C1 segment of cervical spinal cord (tissue), 14 donors: ENCODE measurements at places on chromosomes 13 and 19.

- DNase-seq, result no peak
Measured at GRCh38 chr19:48975947-48976847, 11.1 kb downstream of the FTL start.

- peak; percentile 68 for DNase-seq
Measured at GRCh38 chr19:1113030-1113985, 9.5 kb downstream of the GPX4 start.

GRCh38 chr19:53183146-53183764, 9.9 kb downstream of the ZNF665 start:
- DNase-seq, result no peak

- no peak for DNase-seq
Measured at GRCh38 chr13:113470073-113470472, 16.8 kb upstream of the ADPRHL1 start.

DNA sequence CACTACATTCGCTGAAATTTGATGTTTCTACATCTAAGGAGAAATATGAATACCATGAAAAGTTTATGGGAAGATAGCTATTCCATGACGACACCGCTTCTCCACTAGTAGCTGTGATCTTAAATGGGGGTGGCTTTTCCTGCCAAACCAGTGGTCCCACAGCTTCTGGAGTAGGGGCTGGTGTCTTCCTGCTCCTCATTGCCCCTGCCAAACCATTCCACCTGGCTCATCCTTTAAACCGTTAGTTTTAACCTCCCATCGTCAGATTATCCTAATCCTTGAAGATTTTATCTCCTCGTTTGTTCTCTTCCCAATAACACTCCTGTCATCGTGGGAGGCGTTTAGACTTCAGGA, 568 bp upstream of the ZNF230 start:
- no peak for DNase-seq

DNA sequence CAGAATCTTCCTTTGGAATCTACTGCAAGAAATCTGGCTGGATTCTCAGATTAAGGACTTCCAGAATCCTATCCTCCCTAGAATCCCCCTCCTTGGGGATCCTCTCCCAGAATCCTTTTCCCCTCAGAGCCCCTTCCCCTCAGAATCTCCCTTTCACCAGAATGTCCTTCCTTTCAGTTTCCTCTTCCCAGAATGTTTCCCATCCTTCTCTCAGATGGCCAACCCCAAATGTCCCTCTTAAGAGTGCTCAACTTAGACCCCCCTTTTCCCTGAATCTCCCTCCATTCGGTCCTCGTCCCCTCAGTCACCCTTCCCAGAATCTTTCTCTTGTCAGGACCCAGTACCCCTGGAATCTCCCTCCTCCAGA, 584 bp upstream of the RPS16 start:
- DNase-seq, result no peak

DNA sequence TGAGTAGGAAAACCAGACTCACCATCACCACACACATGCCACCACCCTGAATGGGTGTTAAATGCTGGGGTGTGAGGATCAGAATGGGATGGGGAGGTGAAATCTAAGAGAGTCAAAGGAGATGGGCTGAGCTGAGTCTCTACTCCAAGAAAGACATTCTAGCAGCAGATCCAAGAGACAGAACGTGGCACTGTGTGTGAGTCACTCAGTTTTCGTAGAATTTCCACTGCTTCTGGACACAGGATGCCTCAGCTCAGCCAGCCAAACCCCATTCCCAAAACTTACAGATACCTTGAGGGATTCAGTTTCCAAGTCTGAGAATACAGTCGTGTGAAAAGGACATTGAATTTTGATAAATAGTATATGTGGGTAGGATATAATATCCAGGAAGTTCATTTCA, 7.3 kb upstream of the CYP2A7 start:
- DNase-seq, result no peak

- DNase-seq, result no peak
Measured at GRCh38 chr19:38715555-38715954, 28.7 kb downstream of the CAPN12 start.

DNA sequence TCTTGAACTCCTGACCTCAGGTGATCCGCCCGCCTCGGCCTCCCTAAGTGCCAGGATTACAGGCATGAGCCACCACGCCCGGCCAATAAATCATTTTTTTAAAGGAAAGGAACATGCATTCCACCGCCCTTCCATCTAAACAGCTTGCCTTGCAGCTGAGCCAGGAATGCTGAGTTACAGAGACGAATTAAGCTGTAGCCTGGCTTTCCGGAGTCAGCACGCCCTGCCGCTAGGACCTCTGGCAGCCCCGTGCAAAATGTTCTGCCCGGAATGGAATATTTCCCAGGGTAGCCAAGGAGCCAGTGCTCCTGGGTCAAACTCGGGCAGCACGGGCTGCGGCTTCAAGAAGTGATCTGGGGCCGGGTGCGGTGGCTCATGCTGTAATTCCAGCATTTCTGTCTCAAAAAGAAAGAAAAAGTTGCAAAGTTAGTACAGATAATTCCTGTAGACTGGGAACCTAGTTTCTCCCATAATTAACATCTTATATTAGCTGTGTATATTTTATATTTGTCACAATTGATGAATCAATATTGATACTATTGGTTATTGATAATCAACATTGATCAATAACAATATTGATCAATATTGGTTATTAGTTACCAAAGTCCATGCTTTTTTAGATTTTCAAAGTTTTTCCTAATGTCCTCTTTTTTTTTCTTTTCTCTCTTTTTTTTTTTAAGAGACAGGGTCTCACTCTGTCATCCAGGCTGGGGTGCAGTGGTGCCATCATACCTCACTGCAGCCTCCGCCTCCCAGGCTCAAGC, 19.2 kb downstream of the ATCAY start:
- DNase-seq, result no peak

DNA sequence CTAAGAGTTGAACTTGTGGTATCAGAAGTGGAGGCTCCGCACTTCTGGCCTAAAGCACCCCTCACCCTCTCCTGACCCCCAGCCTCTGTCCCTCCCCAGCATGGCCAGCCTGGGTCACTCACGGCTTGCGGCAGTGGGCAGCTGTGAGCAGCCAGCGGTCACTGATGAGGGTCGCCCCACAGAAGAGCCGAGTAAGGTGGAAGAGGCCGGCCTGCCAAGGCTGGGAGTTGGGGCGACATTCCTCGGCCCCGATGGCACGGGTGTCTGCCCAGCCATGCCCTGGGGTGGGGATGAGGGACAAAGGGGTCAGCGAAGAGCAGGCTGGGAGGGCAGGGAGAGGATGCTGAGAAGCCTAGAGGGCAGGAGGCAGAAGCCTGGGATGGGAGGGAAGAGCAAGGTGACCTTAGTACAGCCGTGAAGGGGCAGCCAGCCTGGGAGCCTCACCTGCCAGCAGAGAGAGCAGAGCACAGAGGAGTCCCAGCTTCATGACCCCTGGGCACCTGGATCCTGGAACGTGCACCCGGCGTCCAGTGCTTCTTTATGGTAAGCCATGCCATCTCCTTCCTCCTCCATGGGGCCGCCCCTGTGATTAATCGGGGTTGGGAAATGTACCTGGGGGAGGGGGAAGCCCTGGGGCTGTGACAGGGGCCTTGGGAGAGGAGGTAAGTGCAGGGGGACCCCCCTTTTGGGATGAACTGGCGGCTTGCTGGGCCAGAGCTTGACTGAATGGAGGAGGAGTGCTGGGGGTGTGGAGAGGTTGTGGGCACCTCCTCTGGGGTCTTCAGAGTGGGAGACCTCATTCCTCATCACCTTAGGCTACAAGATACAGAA, 7.9 kb upstream of the KLK8 start:
- DNase-seq, result no peak

DNA sequence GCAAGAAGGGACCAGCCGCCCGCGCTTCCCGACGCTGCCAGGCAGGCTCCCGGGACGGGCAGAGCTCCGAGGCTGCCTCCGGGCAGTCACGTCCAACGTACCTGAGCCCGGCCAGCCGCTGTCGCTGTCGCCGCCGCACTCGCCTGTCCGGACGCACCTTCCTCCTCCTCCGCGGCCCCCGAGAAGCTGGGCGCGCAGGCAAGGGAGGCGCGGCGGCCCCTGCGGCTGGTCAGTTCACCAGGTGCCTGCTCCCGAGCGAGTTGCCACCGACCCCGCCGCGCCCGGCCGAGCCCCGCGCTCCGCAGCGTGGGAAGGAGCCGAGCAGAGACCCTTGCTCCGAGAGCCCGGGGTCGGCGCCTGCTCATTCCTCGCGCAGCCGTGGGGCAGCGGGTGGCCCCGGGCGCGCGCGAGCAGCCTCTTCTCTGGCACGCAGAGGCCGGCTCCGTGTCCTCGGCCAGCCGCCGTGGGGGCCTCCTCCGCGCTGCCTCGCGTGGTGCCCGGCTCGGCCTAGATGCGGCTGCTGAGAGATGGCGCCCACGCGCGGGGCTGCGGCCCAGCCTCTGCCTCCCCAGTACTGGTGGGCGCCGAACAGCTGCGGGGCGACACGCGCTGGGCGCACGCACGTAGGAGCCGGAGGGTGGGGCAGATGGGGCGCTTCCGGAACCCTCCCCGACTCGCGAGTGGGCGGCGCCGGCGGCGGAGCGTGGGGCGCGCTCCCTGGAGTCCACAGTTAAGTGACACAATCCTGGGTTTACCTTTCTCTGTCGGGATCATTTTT, 419.4 kb downstream of the UQCRFS1 start:
- no peak for DNase-seq

GRCh38 chr19:13538601-13539253, 32.4 kb upstream of the CACNA1A start:
- no peak for DNase-seq

GRCh38 chr19:33678796-33679585, 57.2 kb downstream of the CHST8 start:
- peak; percentile 66 for DNase-seq
